ENCODE measurements at places on chromosomes 6 and 20.

GRCh38 chr6:157229132-157229618, 94.1 kb downstream of the TMEM242 start:
- DNase-seq, result no peak

DNA sequence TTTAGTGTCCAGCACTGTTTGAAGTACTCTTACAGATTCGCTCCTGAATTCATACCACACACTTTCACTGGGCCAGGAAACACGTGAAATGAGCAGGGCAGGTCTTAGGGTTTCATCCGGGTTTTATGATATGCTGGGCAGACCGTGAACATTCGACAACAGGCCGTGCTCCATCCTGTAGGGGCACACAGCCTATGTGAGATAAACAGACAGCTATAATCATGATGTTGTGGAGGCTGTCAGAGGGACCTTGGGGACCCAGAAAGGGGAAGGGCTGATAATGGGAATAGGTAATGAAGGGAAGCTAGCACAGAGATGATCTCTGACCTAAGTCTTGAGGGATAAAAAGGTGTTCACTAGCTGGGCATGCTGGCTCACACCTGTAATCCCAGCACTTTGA, 110.4 kb downstream of the RIN2 start:
- no peak for DNase-seq

GRCh38 chr20:17467120-17467655, 64.0 kb downstream of the BFSP1 start:
- no peak for DNase-seq

GRCh38 chr6:56714982-56715456, 72.3 kb upstream of the DST start:
- DNase-seq, result no peak

GRCh38 chr6:141484711-141485110, 648.0 kb upstream of the GJE1 start:
- peak; percentile 17 for DNase-seq

DNA sequence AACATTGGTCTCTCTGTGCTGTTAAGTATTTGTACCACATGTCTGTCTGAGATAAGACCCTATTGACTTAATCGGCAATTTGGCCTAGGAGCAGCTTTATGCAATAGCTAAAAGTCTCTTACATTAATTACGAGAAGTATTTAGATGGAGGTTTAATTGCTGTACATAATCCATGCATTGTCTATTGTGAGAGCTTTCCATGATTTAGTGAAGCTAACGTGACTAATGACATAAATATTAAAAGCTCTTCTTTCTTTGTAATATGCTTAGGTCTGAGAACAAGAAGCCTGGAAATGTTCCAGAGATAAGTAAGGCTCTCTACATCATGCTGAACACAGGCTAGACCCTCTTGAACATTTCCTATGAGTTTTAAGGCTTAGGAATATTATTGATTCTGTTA, 32.7 kb upstream of the FAM83B start:
- no peak for DNase-seq

DNA sequence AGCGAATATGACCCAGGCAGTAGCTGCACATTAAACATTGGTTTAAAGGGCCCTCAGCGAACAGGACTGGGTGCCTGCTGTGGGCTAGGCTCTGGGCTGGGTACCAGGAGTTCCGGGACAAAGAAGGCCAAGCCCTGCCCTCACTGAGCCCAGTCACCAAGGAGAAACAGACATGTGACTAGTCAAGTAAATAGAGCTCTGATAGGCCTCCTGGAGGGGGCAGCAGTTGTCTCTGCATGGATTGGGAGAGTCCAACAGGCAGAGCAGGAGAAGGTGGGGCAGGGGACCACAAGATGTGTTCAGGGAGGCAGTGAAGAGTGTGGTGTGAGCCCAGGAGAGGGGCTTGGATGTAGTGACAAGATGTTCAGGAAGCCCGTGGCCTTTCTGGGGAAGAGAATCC, 3.1 kb downstream of the HM13 start:
- no peak for DNase-seq

Data from CD4-positive, alpha-beta memory T cell (primary cell).